ENCODE measurements at places on chromosomes 5 and 9. TPM values are rescaled to one million over a fixed set of nuclear protein-coding genes. Genes with fewer than 3 reads are reported as not detected.
A peak's percentile ranks its signal among the peaks of the same experiment; 100 is the strongest.

DNA sequence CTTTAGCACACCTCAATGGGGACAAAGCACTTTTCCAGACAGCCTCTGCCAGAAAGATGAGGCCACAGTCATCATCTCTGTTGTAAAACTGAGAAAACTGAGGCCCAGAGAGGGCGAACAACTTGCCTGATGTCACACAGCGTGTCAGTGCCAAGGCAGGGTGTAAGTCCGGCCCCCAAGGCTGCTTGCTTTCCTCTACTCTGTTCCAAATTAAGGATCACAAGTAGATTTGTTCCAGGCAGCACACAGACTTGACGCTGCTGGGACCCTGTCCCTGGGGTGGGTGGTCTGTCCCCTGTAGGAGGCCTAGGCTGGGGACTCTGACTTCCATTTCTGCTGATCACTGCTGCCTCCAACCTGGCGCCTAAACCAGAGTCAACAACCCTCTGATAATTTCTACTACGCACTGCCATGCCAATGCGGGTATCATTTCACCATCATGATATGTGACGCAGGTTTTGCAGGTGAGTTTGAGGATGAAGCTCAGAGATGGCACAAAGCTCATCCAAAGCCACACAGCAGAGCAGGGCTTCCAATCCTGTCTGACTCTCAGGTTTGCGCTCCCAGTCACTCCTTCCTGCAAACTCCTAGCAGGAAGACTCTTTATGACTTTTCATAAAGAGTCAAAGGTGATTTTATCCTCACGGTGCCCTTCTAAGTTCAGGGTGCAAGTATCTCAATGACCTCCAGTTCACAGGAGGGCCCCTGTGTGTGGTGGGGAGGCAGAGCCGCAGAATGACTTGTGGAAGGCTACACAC lies 13.5 kb upstream of the RALGDS start:
- no peak for DNase-seq

DNA sequence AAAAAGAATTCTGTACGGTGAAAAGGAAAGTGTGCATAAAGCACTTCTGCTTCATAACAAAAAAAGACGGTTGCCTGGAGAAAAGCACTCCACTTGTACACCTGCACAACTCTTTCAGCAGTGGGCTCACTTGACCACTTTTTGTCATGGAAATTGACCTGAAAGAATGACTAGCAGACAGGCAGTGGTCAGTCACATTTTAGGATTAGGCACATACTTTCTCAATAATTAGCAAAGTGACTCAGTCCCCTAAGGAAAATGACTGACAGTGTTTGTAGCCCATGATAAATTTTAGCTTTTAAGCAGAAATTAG lies 169.3 kb downstream of the FANCC start:
- DNase-seq, result no peak

GRCh38 chr9:100354121-100354800 lies 1.5 kb upstream of the TEX10 start:
- DNase-seq, result no peak

DNA sequence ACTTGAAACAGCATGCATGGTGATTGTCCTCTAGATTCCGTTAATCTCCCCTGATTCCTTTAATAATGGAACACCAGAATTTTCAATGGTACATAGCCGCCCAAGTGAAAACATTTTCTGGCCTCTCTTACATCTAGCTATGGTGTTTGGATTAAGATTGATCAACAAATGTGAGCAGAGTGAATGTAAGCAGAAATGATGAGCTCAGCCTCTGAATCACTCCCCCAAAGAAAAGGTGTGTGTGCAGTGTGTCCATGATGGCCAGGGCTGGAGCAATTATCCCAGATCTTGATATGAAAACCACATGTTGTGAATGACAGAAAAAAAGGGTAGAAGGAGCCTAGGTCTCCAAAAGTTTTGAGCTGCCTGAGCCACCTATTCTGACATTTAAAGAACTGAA lies 55.3 kb downstream of the OR2K2 start:
- no peak for DNase-seq

DNA sequence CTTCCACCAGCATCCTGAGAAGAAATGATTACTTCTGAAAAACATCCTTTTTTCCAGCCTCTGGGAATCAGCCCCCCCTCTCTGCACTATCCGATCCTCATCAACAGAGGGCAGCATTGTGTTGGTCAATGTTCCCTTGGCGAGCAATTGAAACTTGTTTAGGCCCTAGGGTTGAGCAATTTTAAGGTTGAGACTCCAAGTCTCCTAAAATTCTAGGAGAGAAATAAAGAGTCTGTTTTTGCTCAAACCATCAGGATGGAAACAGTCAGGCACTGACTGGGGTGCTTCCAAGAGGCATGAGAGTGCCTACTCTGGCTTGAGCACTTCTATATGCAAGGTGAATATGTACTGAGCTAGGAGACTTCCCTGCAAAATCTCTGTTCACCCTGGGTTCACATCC lies 12.4 kb upstream of the CYFIP2 start:
- peak; percentile 60 for DNase-seq

TDRD7 gene
- total RNA-seq, result 97.1 TPM

FAM153A gene
- not detected for total RNA-seq

Data from SK-MEL-5 (cell line).